Peyer's patch (tissue), 4 donors: ENCODE measurements at places on chromosomes 16 and 17. TPM values are rescaled to one million over a fixed set of nuclear protein-coding genes. Genes with fewer than 3 reads are reported as not detected.
A peak's percentile ranks its signal among the peaks of the same experiment; 100 is the strongest.

The NTN1 gene
- total RNA-seq = 12.6 TPM

The BCAR1 gene
- total RNA-seq = 227 TPM

GRCh38 chr16:11848842-11849241 lies 2.5 kb downstream of the RSL1D1 start:
- DNase-seq = no peak

DNA sequence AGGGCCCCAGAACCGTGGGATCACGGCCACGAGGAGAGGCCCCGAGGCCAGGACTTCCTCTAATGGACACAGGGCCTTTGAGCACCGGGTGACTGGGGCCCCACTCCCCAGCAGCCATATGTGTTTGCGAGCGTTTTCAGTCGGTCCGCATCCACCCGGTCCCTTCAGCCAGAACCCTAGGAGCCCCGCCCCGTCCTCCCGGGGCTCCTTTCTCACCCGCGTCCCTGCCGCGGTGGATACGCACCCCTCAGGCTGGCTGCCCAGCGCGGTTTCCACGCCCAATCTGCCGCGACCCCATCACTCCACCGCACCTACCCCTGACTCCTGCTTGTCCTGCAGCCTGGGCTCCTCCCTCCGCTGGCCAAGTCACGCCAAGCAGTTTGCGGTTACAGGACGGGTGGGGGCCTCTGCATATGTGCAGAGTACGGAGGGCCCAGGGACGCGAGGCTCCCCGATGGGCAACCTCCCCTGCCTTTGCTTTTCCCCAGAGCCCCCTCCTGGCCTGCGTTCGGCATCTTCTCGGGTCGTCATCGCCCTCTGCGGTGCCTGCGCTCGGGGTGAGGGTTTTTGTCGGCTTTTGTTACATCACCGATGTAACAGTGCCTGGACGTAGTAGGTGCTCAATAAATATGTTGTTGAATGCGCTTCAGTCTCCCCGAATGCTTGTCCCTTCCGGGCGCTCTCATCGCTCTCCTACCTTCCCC lies 1.0 kb upstream of the TTYH2 start:
- peak; percentile 28 for DNase-seq

DNA sequence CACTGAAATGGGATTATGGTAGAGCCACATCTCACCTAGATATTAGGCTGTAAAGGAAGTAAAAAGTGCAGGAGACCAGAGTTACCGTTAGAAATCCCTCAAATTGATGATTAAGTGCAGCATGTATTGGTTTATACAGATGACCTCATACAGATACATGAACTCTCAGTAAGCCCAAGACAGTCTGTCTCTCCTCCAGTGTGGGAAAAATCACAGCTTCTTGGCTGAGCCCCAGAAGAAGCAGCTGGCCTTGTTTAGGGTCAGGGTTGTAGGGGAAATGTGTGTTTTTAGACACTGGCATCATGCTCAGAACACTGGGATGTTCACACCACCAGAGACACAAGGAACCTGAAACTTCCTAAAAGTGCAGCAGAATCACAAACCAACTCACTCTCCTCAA lies 135.9 kb downstream of the KATNIP start:
- DNase-seq = no peak

DNA sequence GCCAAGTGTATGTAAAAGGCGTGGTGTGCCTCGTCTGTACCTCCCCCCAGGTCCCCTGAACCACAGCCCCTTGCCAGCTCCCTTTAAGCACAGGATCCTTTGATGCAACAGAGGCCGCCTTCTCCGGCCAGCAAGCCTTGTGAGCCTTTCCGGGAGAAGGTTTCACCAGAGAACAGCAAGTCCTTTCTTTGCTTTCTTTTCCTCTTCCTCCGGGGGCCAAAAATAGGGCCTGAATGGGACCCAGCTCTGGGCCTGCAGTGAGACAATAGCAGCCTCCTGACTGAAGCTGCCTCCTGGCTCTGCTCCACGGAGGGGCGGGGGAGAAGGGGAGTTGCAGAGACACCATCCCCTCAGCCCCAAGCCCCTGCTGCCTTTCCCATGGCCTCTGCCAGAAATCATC lies 9.0 kb downstream of the ADGRG1 start:
- DNase-seq = no peak

- DNase-seq = no peak
These were observed 39.7 kb downstream of the TBCD start for GRCh38 chr17:82791532-82791931.

The CCDC78 gene
- total RNA-seq = 13.2 TPM

DNA sequence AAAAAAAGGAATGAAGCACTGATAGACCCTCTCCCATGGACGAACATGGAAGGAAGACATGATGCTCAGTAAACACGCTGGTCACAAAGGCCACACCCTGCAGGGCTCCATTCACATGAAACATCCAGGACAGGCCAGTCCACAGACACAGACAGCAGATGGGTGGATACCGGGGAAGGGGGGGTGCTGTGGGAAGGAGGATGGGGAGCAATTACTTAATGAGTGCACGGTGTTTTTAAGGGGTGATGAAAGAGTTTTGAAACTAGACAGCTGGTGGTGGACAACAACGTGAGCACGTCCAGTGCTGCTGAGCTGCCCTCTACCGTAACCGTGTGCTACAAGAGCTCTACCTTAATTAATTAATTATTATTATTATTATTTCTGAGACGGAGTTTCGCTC lies 6.0 kb upstream of the SLC16A3 start:
- no peak for DNase-seq
